ENCODE measurements at places on chromosomes 1 and 21.

- DNase-seq: no peak
Observed at GRCh38 chr1:42730988-42731387, 9.0 kb downstream of the CLDN19 start.

GRCh38 chr1:224673141-224673540 is 57.0 kb downstream of the CNIH3 start:
- no peak for DNase-seq

GRCh38 chr1:94039514-94039870 is 81.5 kb downstream of the ABCA4 start:
- DNase-seq: peak; percentile 46

DNA sequence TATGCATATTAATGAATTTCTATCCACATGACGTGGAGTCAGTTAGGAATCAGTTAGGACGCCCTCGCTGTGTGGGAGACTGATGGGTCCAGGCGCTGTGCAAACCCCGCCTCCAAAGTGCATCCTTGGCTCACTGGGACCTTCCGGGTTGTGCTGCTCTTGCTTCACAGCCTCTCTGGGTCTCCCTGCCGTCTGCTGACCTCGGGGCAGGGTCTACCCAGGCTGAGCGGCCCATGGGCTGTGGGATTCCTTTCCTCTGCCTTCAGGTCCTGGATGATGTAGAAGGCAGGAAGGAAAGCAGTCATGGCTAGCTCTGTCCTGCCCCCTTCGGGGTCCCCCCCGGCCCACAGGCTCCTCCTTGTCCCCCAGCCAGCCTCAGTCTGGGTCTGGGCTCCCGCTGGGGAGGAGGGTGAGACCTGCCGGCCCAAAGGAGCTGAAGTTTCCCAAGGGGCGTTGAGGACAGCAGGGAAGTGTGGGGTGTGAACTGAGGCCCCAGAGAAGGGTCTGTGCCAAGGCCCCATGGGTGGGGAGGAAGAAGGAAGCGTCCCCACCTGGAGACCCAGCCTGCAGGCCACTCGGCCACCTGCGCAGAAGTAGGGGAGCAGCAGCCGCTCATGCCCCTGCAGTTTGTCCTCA is 24.6 kb upstream of the CDK11A start:
- DNase-seq: no peak

GRCh38 chr1:62621907-62622306 is 24.6 kb downstream of the ANGPTL3 start:
- DNase-seq: no peak

- DNase-seq: no peak
Observed at GRCh38 chr1:43938892-43939587, 5.4 kb downstream of the ARTN start.

GRCh38 chr1:73106931-73107330 is 824.6 kb upstream of the NEGR1 start:
- DNase-seq: no peak

DNA sequence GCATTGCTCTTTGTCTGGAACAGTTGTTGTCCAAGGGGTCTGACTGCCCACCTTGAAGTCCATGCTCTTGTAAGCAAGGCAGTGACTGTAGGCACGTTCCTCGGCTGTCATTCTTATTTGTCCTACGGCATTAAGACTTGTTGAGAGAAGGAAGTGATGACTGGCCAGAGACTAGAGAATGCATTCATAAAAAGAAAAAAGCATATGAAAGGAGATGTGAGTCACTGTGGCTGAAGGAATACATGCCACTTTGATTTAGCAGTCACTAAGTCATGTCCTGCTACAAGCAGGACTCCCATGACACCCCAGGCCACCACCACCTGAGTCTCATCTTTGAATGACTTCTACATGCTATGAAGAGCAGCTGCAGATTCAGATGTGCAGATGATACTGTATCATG is 50.5 kb downstream of the CNN3 start:
- no peak for DNase-seq

GRCh38 chr1:2230781-2231531 is 2.8 kb downstream of the SKI start:
- no peak for DNase-seq

DNA sequence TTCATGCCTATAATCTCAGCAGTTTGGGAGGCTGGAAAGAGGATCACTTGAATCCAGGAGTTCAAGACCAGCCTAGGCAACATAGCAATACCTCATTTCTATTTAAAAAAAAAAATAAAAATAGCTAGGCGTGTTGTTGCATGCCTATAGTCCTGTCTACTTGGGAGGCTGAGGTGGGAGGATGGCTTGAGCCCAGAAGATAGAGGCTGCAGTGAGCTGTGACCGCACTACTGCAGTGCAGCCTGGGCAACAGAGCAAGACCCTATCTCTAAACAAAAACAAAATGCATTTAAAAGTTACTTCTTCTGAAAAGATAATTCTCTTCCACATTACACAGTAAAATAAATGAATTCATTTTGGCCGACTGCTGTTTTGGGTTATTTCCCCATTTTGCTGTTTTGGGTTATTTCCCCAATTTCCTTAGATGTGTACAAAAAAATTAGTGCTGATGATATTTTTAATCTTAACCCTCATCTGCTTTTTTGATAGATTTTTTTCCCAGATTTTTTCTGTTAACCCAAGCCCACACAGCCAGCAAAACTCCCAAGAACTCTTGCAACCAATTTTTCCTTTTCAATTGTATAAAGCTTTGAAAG is 23.0 kb upstream of the SAMSN1 start:
- no peak for DNase-seq

DNA sequence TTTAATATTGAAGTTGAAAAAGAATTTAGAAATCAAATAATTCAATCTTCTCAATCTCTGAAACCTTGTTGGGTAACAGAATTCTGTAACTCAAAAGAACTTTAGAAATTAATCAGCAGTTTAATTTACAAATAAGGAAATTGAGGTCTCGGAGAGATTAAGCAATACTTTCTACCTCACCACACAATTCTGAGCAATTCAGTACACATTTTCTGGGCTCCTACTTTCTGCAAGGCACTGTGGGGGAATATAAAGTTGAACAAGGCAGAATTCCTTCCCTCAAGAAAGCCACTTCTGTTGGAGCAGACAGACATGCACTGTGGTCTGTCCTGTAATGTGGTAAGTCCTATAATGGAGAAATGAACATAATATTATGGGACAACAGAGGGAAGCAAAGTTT is 47.7 kb downstream of the MEF2D start:
- DNase-seq: no peak

DNA sequence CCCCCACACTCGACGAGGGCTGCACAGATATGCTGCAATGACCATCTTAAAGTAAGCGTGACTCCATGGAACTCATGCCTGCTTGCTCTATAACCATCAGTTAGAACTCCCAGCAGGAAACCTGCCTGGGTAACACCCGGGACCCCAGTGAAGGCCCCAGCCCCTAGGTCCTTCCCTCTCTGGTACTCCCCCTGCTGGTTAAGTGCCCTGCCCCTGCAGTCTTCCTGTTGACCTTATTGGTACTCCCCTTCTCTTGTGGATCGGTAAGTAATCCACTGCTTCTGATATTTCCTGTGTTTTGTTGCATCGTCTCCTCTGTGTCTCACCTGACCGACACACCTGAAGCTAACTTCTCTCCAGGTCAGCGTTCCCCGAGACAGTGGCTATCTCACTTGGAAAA is 104.8 kb upstream of the COG2 start:
- no peak for DNase-seq

GRCh38 chr1:163046071-163046470 is 23.1 kb upstream of the RGS4 start:
- DNase-seq: no peak

- DNase-seq: no peak
Observed at GRCh38 chr1:184487531-184488193, 100.8 kb downstream of the C1orf21 start.

GRCh38 chr1:89670163-89670562 is 37.2 kb downstream of the LRRC8C start:
- DNase-seq: no peak

GRCh38 chr1:75341537-75341936 is 207.3 kb downstream of the LHX8 start:
- DNase-seq: no peak

DNA sequence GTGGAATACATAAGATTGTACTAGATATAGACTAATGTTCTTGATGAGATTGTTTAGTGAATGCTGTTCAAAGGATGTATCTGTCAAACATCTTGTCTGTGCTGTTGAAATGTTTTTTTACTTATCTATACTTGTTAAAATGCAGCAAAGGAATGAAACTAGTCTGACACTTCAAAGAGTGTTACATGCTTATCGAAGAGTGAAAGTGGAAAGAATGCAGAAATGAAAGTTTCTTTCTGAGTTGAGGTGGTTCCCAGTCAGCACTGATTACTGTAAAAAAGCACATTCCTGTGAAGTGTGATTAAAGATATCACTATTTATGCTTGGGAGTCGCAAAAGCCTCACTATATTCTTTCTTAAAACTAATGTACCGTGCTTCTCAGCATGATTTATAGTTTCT is 1225.2 kb downstream of the NCAM2 start:
- no peak for DNase-seq

- no peak for DNase-seq
Observed at GRCh38 chr1:8765198-8765597, 52.2 kb downstream of the RERE start.

DNA sequence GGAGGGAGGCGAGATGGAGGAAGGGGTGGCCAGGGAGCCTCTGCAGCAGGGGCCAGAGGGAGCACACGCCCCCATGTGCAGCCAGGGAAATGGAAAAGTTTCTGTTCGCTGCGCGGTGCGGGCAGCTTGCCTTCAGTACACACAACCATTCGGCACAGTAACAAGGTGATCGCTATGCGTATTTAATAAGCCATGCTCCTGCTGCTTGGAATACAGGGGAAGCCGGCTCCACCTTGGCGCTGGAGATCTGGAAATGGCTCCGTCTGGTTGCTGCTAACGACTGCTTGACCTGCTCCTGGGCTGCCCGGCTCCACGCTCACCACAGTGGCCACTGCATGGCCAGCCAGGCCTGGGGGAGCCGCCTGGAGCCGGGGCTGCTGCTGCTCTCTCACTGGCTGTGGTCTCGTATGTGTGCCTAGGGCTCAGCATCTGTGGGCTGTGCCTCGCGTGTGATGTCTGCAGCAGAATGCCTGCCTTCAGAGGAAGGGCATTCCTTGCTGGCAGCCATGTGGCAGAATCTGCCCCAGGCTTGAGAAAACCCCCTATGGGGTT is 86.4 kb upstream of the ACTL8 start:
- DNase-seq: no peak

DNA sequence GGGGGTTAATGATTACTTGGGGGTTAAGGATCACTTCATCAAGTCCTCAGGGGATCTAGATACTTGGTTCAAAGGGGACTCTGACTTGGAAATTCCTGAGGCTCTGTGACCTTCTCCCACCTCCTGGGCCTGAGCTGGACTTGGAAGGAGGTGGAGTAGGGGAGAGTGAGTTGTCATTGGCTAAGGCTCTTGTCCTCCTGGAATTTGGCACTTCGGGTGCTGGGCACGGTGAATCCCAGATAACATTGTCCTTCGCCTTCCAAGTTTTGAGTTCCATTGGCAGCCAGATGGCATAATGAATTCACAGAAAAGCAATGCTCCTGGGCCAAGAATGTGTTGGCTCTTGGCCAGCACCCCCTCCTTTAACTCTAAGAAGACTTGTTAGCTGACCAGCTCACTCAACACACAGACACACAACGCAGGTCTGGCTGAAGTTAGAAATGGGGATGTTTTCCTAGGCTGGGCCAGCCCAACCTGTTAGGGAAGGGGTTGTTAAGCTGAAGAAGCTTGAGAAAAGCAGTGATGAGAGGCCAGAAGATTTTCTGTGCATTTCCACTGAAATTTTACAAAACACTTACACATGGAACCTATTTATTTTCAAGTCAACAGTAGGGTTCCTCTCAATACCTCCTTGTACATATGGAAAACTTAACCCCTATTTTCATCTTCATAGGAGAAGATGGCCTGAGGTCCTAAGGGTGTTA is 29.7 kb downstream of the SLC26A9 start:
- DNase-seq: no peak

DNA sequence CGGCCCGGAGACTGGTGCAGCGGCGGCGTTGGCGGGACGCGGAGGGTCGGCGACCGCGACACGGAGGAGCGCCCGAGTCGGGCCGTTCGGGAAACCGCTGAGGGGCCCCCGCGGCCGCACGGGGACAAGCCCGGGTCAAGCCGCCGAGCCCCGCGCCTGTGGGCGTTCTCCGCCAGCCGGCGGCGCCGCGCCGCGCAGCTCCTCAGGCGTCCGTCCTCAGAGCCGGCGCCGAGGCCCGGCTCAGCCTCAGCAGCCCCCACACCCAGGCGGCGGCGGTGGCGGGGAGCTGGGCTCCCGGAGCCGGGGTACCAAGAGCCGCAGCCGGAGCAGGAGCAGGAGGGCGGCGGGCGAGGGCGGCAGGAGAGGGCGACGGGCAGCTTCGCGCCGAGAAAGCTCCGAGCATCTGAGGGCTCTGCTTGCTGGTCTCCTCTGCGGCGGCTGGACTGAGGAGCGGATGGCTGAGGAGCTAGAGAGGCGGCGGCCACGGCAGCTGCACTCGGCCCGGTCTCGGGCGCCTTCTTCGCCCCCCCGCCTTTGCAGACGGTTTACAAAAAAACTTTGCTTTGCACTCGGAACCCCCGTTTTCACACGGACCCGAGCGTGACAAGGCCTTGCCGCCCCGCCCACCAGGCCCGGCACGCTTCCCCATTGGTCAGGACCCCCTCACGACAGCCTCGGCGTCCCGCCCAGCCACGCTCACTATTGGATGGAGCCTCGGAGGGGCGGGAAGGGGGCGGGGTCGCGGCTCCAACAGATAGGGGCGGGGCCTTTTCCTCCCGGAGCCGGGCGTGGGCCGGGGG is at the start of gene SLC30A1:
TSS of gene SLC30A1 (minus strand) at position 522 of the 800 bp plus-strand sequence. CDS start 549 bp downstream, outside the sequence.
- DNase-seq: peak; percentile 98

- DNase-seq: no peak
Observed at GRCh38 chr1:89888480-89889322, 67.9 kb downstream of the LRRC8D start.

GRCh38 chr1:114130213-114130612 is 23.5 kb downstream of the SYT6 start:
- DNase-seq: no peak

GRCh38 chr21:34693192-34693810 is 24.5 kb downstream of the CLIC6 start:
- no peak for DNase-seq

GRCh38 chr1:217149791-217150190 is 426.6 kb upstream of the ESRRG start:
- no peak for DNase-seq

- no peak for DNase-seq
Observed at GRCh38 chr1:20871419-20871818, 84.3 kb upstream of the HP1BP3 start.

DNA sequence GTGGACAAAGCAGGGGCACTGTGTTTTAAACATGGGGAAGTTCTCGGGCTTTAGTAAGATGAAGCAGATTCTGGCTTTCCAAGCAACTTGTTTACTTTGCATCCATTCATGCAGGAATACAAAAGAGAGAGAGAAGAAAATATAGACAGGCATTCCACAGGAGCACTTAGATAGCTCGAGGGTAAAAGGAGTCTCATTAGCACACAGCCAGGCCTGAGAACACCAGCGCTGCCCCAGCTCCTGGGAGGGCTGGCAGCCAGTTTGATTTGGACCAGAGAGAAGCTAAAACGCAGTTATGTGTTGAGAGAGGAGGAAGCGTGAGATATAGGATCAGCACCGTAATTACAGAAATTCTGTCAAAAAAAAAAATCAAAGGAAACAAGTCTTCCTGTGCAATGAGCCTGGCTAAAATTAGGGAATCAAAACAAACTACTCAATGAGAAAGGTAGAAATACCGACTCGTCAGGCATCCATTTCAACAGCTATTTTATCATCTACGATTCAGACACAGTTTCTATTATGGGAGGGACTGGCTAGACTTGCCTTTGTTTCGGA is 68.2 kb downstream of the CLSTN1 start:
- no peak for DNase-seq

GRCh38 chr1:182069028-182069466 is 7.5 kb upstream of the ZNF648 start:
- no peak for DNase-seq

All from KG1 (cell line).